ENCODE measurements at places on chromosomes 13 and 19.
A peak's percentile ranks its signal among the peaks of the same experiment; 100 is the strongest.

- no peak for DNase-seq
Observed at GRCh38 chr19:33064458-33064791, 263 bp downstream of the RHPN2 start.

- DNase-seq = no peak
Observed at GRCh38 chr13:113928685-113929627, 44.9 kb downstream of the C13orf46 start.

DNA sequence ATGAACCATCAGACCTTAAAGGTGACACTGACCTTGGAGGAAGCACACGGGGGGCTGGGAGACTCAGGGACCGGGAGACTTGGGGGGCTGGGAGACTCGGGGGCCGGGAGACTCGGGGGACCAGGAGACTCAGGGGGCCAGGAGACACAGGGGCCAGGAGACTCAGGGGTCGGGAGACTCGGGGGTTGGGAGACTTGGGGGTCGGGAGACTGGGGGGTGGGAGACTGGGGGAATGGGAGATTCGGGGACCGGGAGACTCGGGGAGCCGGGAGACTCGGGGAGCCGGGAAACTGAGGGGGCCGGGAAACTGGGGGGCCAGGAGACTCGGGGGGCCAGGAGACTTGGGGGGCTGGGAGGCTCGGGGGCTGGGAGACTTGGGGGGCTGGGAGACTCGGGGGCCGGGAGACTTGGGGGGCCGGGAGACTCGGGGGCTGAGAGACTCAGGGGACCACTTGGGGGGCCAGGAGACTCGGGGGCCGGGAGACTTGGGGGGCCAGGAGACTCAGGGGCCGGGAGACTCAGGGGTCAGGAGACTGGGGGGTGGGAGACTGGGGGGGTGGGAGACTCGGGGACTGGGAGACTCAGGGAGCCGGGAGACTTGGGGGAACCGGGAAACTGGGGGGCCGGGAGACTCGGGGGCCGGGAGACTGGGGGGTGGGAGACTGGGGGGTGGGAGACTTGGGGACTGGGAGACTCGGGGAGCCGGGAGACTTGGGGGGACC lies 62.9 kb downstream of the RASA3 start:
- DNase-seq = no peak

- no peak for DNase-seq
Observed at GRCh38 chr13:59424661-59425060, 739.1 kb downstream of the DIAPH3 start.

DNA sequence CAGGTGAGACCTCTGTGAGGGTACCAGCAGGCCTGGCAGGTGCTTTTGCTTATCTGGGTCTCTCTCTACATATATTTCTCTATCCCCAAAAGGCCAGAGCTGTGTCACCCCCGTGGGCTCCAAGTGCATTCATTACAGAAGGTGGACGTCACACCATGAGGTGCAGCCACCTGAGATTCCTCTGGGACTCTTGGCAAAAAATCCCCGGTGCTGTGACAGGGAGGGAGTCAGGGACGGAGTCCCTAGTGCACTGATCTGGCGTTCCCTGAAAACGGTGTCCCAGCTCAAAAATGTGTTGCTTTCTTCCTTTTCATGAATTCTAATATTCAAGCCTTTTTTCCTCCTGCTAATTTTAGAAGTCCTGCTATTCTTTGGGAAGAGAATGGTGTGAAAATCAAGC lies 13.5 kb downstream of the TSHZ3 start:
- no peak for DNase-seq

- no peak for DNase-seq
Observed at GRCh38 chr13:67408798-67409197, 178.7 kb upstream of the PCDH9 start.

- DNase-seq = no peak
Observed at GRCh38 chr13:104750377-104750776, 1684.2 kb upstream of the SLC10A2 start.

GRCh38 chr13:72295153-72295552 lies 428.1 kb upstream of the DACH1 start:
- DNase-seq = no peak

DNA sequence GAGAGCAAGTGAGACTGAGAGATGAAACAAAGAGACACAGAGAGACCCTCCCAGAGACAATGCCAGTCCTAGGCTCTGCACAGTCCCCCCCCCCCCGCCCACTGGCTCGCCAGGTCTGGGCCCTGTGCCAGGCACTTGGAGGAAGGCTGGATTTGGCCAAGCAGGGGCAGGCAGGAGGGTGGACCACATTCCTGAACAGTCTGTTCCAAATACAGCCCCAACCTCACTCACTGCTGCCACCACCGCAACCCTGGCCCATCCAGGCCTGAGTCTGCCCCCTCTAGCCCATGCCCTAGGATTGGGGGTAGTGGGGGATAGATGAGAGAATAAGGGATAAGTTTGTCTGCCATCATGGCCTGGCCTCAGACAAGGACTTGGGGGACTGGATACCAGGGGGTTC lies 19.0 kb downstream of the CYP2F1 start:
- no peak for DNase-seq

DNA sequence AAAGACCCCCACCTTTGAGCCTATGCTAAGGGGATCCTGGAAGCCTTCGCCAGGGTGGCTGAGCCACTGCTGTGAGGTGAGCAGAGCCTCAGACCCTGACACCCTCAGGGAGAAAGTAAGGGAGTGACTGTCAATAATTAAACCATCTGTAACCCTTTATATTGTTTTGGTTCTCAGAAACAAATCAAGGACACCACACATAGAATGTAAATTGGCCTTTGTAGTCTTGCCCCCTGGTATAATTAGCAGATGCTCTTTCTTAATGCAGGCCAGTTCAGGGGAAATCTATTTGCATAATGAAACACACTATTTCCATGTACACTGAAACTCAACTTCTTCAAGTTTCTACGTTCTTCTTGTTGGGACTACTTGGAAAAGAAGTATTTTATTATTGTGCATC lies 127.7 kb upstream of the EDNRB start:
- DNase-seq = no peak

DNA sequence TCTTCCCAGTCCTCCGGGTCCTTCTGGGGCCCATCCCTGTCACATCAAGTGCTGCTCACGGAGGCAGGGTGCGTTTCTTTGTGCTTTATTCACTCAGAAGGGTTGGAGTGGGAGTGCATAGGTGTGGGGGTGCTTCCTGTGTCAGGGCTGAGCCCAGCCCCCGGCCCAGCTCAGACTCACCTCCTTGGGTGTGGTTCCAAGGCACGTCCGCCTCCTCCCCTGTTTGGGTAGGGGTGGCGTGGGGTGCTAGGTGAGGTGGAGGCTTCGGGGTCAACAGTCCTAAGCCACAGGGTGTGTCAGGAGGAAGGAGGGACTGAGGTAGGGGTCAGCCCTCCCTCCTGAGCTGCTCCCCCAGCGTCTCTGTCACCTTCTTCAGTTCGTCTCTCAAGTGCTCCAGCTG lies 3.1 kb downstream of the CCER2 start:
- DNase-seq = no peak

DNA sequence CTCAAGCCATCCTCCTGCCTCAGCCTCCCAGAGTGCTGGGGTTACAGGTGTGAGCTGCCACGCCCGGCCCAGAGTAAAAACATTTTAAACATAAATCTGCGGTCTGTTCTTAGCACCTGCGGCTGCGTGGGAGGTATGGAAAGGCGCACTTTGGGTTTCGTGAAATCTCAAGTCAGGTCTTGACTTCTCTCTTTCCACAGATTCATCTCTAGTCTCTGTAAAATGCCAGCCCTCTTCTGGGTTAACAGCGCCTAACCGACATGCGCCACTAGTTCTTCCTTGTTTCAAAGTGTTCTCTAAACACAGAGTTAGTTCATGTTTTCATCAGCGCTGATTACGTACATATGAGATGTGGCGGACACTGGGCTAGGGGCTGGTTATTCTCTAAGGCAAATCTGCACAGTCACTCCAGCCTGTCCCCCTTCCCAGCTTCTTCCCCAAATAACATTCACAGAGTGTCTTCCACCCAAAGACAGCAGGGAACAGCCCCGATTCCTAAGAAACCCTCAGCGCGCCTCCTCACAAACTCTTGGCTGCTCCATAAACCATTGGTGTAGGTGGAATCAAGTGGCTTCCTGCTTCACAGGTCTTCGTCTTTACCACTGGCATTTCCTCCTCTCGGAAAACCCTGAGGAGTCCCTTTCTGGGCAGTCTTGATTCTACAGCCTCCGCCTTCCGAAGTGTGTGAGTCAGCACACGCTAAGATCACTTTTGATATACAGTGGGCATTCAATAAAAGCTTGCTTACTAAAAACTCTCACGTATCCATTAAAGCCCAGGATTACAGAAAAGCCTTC lies 1.4 kb downstream of the PARP4 start:
- peak; percentile 27 for DNase-seq

GRCh38 chr13:42977219-42977659 lies 14.8 kb downstream of the EPSTI1 start:
- no peak for DNase-seq

DNA sequence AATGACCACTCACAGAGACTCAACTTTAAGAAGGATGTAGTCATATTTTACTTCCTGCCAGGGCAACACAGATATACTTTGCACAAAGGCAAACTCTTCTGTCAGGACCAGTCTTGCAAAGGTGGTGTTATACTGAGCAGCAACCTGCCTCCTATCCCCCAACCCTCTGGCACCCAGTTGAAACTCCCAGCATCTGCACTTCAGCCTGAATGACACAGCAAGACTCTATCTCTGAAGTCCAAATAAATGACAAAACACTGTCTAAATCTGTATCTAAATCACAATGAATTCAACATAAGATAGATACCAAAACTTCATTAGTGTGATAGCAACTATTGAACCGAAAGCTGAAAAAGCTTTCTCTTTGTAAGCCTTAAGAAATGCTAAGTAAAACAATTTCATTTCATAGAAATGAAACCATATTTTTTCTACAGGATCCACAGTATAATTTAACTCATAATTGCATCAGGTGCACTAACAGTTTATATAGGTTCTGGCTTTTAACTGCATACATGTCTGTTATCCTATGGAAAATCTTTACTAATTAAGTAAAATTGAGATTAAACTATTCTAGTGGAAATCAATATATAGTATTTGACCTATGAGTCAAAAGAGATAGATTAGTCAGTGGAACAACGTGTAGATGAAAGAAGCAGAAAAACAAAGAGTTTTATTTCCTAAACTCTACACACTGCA lies 163.7 kb downstream of the TBC1D4 start:
- no peak for DNase-seq

DNA sequence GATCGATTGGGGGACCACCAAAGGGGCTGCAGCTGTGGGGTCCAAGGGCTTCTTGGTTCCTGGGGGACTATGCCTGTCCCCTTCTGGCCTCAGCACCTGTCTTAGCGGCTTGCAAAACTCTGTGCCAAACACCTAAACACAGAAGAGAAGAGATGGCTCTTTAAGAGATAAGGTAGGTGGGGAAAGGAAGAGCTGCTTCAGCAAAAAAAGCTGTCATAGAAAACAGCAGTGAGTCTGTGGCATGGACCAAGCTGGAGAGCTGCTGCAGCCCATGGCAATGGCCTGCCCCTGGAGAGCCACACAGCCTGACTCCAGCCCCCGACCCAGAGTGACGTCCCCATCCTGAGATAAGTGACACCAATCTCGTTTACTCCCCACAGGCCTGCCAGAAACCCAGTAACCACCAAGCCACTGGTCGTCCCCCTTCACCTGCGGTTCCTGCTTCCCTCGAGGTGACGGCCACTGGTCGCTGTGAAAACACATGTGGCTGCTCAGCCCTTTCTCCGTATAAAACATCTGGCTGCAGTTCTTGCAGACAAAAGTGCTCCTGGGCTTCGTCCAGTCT lies 25.0 kb upstream of the NAPA start:
- DNase-seq = peak; percentile 9

- no peak for DNase-seq
Observed at GRCh38 chr19:33448159-33448516, 73.5 kb downstream of the PEPD start.

GRCh38 chr13:60229708-60230272 lies 66.1 kb upstream of the DIAPH3 start:
- no peak for DNase-seq

GRCh38 chr19:18008814-18009213 lies 844 bp downstream of the ARRDC2 start:
- DNase-seq = no peak

DNA sequence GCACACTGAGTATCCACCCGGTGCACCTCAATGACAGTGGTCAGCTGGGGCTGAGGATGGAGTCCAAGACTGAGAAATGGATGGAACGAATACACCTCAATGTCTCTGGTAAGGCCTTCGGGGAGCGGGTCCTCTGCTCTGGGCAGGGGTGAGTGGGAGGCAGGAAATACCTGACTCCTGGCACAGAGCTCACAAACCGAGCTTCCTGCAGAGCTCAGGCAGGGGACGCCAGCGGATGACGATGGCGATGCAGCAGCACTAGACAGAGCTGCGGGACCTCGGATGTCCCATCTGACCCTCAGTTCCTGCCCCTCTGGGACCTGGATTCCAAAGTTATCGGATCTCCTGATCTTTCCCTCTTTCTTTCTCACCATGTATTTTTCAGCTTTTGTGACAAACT lies 3.8 kb downstream of the CD22 start:
- no peak for DNase-seq

GRCh38 chr13:30561511-30561910 lies 56.2 kb upstream of the USPL1 start:
- DNase-seq = no peak

DNA sequence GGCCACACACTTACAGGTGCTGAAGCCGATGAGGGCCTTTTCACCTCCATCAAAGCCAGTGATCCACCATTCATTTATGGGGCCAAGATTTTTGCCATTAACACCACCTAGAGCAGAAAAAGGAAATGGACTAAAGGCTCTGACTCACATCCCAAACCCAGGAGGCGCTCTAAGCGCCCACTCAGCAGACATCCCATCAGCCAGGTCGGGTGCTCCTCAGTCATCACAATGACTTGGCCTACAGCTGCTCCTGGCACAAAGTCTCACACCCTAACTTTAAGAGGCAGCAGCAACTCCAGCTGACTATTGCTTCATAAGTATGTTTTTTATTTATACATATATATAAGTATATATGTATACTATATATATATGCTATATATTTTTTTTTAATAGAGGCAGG lies 36.1 kb upstream of the EIF3G start:
- DNase-seq = no peak

DNA sequence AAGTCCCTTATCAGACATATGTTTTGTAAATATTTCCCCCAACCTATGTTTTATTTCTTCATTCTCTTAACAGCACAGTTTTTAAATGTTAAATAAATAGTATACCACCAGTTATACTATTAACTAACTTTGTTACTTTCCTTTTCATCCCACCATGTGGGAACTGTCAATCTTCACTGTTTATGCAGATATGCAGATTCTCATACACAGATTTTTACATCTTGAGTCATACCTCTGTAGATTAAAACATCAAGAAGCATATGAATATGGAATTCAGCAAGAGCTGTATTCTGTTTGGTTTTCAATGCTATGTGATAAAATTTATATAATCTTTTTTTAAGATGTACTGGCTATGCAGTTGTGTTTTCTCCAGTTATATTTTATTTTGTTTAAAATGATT lies 566.3 kb downstream of the LIG4 start:
- DNase-seq = no peak

DNA sequence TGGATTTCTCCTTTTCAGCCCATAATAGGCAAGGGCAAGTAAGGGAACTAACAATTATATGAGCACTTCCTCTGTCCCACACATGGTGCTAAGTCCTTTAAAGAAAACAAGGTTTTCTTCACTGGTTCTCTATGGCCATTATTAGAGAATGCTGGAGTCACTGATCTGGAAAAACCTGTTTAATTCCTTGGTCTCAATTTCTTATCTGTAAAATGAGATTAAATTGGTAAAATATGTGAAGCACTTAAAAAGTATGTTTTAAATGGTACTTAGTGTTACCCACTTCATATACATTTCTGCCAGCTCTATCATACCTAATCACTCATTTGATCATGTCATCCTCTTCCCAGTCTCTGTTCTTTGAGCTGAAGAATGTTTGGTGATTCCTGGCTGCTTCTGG lies 39.4 kb downstream of the LRCH1 start:
- no peak for DNase-seq
